ENCODE measurements at places on chromosomes 6 and 20.

DNA sequence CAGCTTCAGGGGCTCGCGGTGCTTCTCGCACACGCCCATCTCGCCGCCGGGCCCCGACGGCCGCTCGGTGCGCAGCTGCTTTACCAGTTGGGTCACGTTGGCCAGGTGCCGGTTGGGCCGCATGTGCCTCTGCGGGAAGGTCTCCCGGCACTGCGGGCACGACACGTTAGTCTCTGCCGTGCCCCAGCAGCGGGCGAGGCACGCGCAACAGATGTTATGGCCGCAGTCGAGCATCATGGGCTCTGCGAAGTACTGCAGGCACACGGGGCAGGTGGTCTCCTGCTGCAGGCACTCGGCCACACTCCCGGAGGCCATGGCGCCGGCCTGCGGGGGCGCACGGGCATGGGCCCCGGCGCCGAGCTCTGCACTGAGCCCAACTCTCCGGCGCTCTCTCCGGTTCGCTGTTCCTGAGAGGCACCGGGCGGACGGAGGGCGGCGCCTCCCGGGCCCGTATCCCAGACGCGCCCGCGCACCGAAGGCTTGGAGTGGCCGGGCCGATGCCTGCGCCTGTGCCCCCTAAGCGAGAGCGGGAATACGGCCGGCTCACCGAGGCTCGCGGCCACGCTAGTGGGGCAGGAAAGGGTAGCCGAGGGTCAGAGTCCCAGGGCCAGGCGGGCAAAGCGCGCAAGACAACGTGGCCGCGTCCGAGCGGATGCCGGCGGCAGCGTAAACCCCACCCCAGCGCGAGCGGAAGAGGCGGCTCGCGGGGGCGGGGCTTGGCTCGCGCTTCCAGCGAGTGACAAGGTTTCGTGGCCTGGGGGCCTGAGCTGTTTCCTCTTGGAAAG, at the start of gene TRIM27:
Gene TRIM27 (minus strand): TSS at position 668 of the 785 bp plus-strand sequence. CDS start 353 bp downstream, at position 315.
- peak; percentile 76 for DNase-seq

GRCh38 chr6:134282816-134283215, 35.1 kb downstream of the SGK1 start:
- DNase-seq = no peak

DNA sequence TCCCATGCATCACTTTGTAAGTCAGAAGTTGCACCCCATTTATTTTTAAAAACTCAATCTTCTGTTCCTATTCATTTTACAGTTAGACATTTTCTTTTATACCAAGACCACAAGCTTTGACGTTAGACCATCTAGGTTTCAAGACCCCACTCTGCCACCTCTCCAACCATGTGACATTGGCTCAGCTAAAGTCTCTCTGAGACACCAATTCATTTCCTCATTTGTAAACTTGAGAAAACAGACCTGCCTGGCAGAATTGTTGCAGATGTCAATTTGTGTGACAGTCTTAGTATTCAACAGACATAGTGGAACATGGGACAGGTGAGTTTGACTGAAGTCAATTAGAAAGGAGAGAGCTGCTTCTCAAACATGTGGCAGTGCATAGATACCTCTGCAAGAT, 55.6 kb upstream of the CSE1L start:
- DNase-seq = no peak

- DNase-seq = no peak
These were observed 19.4 kb downstream of the COL11A2 start for GRCh38 chr6:33172688-33173534.

GRCh38 chr20:18390201-18390600, 76.6 kb downstream of the DZANK1 start:
- no peak for DNase-seq

DNA sequence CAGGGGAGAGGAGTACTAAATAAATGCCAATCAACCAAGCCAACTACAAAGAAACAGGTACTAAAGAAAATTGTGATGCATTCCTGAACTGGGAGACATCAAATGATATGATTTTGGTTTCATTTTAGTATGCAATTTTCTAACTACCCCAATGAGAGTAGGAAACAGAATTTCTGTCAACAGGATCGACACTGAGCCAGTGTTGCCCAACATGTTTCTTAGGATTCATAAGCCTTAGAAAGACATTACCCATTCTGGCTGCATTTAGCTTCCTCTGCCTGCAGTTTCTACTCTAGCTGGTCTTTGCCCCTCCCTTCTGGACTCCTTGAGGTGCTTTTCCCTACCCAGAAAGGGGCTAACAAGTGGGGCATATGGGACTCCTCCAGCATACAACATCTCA, 49.8 kb downstream of the KCTD20 start:
- DNase-seq = no peak
